ENCODE measurements at places on chromosomes 6 and 20. TPM values are rescaled to one million over a fixed set of nuclear protein-coding genes. Genes with fewer than 3 reads are reported as not detected.
A peak's percentile ranks its signal among the peaks of the same experiment; 100 is the strongest.

GRCh38 chr6:134619789-134620188 is 301.9 kb upstream of the SGK1 start:
- no peak for DNase-seq

DNA sequence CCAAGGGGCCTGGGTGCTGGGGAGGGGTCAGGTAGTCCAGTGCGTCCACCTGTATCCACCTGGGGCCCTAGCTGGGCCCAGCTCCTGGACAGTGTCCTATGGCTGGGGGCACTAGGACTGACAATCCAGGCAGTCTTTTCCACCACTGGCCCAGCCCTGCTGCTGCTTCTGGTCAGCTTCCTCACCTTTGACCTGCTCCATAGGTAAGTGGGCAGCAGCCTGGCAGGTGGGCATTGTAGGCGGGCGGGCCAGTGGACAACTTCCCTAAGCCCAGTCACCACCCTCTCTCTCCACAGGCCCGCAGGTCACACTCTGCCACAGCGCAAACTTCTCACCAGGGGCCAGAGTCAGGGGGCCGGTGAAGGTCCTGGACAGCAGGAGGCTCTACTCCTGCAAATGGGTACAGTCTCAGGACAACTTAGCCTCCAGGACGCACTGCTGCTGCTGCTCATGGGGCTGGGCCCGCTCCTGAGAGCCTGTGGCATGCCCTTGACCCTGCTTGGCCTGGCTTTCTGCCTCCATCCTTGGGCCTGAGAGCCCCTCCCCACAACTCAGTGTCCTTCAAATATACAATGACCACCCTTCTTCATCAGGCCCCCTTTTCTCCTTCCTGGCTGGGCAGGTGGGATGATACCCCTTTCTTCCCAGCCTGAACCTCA is 584 bp downstream of the C20orf141 start:
- DNase-seq = peak; percentile 95

DNA sequence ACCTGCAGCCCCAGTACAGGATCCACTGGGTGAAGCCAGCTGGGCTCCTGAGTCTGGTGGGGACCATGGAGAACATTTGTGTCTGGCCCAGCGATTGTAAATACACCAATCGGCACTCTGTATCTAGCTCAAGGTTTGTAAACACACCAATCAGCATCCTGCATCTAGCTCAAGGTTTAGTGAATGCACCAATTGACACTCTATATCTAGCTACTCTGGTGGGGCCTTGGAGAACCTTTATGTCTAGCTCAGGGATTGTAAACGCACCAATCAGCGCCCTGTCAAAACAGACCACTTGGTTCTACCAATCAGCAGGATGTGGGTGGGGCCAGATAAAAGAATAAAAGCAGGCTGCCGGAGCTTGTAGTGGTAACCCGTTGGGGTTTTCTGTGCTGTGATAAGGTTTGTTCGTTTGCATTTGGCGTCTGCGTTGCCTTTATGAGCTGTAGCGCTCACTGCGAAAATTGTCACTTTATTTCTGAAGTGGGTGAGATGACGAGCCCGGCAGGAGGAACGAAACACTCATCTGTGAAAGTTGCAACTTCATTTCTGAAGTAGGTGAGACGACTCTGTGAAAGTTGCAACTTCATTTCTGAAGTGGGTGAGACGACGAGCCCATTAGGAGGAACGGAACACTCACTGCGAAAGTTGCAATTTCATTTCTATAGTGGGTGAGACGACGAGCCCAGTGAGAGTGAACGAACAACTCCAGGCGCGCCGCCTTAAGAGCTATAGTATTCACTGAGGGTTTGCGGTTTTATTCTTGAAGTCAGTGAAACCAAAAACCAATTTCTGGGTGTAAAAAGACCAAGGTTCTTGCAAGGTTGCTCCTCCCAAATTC is 31.1 kb downstream of the SERPINB6 start:
- no peak for DNase-seq

DNA sequence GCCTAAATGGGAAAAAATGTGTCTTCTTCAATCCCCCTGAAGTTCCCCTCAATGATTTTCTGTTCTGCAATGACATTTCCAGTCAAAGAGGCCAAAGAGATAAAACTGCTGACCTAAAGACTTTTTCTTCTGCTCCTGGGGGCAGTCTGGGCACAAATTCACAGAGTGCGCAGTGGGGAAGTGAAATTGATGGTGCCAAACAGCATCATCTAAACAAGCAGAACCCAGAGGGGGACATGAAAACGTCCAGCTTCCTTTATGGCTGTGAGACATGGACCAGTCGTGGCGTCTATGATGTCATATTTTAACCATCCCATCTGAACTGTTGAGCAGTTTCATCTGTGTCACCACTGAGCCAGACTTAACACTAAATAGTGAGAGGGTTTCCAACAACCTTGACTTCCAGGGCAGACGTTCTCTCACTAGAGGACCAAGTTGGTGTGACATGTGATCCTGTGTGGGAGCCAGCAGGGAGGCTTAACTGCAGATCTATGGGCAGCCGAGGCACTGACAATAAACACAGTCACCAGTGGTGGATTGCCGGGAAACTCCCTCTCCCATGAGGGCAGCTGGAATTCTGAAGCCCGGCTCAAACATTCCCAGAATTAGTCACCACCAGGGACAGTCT is 12.4 kb downstream of the SCML4 start:
- DNase-seq = peak; percentile 16

DNA sequence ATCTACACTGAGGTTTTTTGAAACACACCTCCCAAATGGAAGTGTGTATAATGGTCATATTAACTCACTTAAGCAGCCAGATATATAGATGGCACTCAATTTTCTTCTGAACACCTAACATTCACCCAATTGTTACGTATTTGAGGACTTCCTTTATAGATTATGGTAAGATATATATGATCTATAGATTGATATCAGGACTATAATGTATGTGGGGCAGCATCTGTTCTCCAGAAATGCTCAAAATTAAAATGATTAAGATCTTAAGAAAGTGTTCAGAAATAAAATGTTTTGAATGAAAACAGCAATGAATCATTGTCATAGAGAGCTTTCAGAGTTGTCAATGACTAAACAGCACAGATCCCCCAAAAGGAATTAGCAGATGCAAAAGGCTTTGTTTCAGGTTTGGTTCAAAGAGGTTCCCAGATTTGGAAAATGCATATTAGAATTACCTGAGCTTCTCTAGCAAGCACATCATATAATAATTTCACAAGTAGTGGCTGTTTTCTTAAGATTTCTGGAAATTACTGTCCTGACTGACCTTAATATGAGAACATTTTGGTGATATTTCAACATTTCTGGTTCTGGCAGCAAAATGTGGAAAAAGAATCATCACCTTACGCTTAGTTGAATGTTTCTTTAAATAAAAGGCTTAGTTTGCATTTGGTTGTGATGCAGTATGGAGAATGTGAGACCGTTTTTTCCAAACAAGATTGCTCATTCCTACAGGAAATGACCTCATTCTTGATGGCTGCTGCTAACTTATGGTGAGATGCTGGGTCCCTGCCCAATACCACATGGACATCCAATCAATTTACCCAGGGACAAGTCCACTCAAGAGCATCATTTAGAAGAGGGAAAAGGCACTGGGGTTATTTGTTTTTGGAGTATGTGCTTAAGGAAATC is 31.5 kb downstream of the TRAF3IP2 start:
- no peak for DNase-seq

DNA sequence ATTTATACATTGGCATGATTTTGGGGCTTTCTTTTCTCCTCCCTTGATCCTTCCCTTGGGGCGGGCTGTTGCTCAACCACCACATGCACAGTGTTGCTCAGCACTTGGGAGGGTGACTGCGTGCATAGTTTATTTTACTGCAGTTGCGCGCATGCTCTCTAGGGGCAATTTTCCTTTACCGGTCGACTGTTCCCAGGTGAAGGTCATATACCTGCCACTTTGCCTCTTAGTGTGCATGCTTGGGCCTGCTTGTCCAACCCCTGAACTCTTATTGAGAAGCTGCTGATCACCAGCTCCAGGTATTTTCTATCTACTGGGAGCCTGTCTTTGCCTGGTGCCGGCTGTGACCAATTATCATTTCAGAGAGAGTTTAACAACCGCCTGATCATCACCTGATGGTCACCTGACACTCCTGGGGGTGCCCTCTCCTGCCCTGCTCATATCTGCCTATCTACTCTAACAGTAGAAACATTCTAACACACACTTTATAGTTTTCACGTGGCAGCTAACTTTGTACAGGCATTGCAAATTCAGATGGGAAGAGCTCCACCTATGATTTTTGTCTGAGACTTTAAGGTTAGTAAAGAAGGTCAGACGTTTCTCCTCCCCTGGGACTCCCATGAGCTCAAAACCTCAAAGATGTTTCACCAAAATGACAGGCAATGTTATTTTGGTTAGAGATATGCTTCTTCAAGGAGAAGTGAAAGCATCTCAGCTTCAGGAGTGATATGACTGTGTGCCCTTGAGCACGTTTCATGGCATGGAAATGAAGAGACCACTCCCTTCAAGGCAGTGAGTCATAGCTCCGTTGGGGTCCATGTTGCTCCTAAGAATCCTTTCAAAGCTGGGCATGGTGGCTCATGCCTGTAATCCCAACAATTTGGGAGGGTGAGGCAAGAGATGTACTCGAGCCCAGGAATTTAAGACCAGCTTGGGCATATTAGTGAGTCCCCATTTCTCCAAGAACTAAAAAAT is 227.5 kb upstream of the MYLIP start:
- no peak for DNase-seq

GRCh38 chr6:104123227-104123626 is 736.5 kb downstream of the HACE1 start:
- no peak for DNase-seq

- no peak for DNase-seq
These were observed 49.2 kb downstream of the GMDS start for GRCh38 chr6:2196079-2196679.

GRCh38 chr6:137589067-137589848 is 95.1 kb upstream of the OLIG3 start:
- DNase-seq = no peak

SMIM8 gene
- 5.6 TPM for total RNA-seq

IMPG1 gene
- not detected for total RNA-seq

DSP gene
- 802 TPM for total RNA-seq

C6orf141 gene
- total RNA-seq = 14.2 TPM

SLC22A16 gene
- not detected for total RNA-seq

C2 gene
- total RNA-seq = 2.9 TPM

ELOVL2 gene
- 0.25 TPM for total RNA-seq

TRIM31 gene
- total RNA-seq = not detected

Measured in vagina (tissue), 2 donors.